ENCODE measurements at places on chromosomes 1 and 21. TPM values are rescaled to one million over a fixed set of nuclear protein-coding genes. Genes with fewer than 3 reads are reported as not detected.

The GJA5 gene
- total RNA-seq, result not detected

The KRTAP10-1 gene
- not detected for total RNA-seq

The IL10 gene
- total RNA-seq, result not detected

The RPE65 gene
- total RNA-seq, result not detected

The INKA2 gene
- 1.9 TPM for total RNA-seq

The BEND5 gene
- total RNA-seq, result not detected

The TSPEAR gene
- not detected for total RNA-seq

The OR10Z1 gene
- total RNA-seq, result not detected

The DIO1 gene
- not detected for total RNA-seq

The SMCP gene
- not detected for total RNA-seq
